Frontal cortex (tissue), 4 donors: ENCODE measurements at places on chromosomes 5 and 9.

GRCh38 chr5:120354126-120354525, 110.0 kb upstream of the PRR16 start:
- DNase-seq = no peak

GRCh38 chr9:2567922-2568321, 53.7 kb upstream of the VLDLR start:
- DNase-seq = no peak

- no peak for DNase-seq
Measured at GRCh38 chr5:9363449-9363848, 182.4 kb downstream of the SEMA5A start.

DNA sequence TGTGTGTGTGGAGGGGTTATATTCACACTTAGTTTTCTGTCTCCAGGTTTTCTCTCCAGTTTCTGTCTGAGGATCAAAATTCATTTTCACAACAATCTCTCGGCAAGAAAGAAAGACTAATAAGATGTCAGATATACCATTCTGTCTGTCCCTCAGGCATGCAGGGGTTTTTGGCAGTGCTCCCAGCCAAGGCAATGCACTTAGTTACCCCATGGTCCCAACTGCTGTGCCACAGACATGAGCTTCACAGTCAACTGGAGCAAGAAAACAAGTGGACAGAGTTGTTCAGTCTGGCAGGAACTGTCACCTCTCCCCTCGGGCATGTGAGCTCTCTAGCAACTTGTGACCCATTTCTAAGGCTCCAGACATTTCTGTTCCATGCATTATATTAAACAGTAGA, 101.7 kb upstream of the LHFPL2 start:
- no peak for DNase-seq

GRCh38 chr5:96870094-96871026, 5.9 kb upstream of the ERAP2 start:
- no peak for DNase-seq
